Mesothelial cell of epicardium (in vitro differentiated cells): ENCODE measurements at places on chromosomes 16 and 17.

DNA sequence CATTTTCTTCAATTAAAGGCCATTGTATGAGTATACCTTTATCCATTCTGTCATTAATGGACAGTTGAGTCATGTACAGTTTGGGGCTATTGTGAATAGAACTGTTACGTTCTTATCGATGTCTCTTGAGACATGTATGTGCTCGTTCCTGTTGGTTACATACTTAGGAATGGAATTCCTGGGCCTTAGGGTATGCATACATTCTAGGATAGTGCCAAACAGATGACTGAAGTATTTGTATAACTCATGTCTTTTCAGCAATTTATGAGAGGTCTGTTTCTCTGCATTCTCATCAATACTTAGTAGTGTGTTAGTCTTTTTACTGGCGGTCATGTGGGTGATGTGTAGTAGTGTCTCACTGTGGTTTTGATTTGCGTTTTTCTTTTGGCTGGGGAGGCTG is 81.2 kb downstream of the USP22 start:
- DNase-seq: no peak

DNA sequence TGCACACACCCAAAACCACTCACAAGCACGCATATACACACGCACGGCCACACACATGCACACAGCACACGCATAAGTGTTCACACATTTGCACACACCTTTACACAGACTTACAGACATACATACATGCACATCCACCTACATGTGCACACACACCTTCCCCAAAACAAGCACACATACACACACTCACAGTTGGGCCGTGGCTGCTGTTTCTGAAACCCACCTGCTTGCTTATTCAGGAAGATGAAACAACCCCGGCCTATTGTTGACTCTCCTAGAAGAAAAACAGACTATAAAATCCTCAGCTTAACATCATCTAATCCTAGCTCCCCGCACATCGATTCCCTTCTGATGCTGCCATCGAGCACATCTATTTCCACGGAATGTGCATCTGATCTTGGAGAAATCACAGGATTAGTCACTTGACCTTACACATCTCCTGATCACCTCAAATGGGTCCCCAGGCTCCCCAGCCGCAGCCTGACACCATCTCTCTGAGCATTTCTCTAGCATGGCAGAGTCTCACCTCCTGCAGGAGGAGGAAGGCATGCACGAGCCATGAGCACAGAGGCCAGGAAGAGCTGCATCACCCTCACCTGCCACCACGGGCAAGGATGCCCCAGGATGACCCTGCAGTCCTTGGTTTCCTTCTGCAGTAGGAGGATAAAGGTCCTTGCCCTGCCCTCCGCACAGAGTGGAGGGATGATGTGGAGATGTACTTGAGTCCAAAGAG is 105.8 kb upstream of the CDH5 start:
- DNase-seq: no peak

DNA sequence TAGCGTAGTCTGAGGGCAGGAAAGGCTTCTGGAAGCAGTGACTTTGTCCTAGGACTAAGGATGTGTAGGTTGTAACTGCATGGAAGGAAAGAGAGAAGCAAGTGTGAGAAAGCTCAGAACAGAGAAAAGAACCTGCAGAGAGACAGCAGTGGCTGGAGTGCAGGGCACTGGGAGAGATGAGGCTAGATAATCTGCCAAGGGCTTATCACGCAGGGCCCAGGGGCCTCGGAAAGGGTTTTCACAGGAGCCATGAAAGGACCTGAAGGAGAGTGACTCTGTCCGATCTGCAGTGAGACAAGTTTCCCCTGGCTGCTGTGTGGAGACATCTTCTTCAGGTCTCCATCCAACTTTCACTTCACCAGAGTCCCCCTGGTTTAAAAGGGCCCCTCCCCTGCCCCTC is 7.1 kb upstream of the SRCAP start:
- DNase-seq: no peak

GRCh38 chr16:23943604-23944003 is 107.8 kb downstream of the PRKCB start:
- no peak for DNase-seq

GRCh38 chr16:68436581-68436980 is 11.7 kb downstream of the SMPD3 start:
- DNase-seq: no peak

GRCh38 chr16:83494459-83494858 is 313.3 kb upstream of the HSBP1 start:
- DNase-seq: no peak
